ENCODE measurements at places on chromosomes 7 and 10.
A peak's percentile ranks its signal among the peaks of the same experiment; 100 is the strongest.

DNA sequence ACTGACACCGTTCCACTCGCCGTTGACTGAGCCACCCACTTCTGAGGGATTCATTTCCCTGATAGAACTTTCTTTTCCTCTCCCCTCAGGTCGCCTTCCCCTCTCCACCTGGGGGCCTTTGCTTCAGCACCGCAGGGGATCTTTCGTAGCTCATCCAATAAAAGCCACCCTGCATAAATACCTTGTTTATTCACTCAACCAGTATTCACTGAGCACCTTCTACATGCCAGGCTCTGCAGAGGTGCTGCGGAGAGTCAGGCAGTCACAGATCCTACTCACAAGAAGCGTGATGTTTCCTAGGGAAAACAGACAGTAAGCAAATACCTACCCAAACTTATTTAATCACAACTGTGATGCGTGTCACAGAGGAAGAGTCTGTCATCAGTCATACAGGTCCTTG is 127.7 kb downstream of the TEX36 start:
- DNase-seq = no peak

DNA sequence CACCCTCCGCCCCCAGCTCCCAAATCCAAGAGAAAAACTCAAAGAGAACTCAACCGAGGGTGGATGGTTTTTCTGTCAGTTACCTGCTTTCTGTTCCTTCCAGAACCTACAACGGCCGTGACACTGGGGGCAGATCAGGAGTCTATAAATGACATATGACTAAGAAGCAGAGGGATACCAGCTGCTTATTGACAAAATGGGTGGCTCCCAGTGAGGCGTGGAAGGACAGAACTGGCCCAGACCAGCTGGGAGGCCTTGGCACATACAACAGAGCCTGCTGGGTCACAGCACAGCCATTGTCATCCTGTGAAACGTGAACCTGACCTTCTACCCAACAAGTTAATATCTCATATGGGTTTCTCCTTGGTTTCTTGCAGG is 84.3 kb upstream of the ADRB1 start:
- DNase-seq = peak; percentile 60

- DNase-seq = no peak
Measured at GRCh38 chr10:131787961-131788360, 112.8 kb upstream of the PPP2R2D start.

DNA sequence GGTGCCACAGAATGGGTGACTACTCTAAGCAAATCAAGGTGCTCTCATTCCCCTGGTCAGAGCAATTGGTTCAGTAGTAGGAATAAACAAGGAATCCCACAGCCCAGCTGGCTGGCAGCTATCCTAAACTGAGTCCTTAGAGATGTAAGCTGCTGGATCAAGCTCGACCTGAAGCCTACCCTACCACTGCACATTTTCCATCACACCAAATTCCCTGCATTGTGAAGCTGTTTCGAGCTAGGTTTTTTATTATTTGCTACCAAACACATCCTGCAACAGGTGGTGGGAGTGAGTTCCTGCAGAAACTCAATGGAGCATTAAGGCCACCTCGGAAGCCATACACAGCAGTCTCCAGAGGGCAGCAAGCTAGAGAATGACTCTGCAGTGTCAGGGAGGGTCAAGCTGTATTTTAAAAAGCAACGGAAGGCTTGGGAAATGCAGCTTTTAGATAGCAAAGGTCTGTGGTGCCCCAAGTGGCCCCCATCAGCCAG is 33.7 kb upstream of the TNRC18 start:
- no peak for DNase-seq

DNA sequence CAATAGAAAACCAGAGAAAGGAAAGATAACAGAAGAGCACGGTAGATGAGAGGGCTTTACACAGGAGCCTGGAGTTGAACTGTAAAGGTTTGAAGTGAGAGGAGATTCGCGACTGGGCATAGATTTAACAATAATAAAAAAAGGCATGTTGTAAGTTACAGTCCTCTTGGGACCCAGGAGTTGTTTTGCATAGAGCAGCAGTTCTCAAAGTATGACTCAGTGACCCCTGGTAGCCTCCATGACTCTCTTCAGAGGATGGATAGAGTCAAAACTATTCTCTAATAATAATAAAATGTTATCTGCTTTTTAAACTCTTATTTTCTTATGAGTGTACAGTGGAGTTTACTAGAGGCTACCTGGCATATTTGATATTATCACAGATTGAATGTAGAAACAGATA is 262.3 kb downstream of the SORCS3 start:
- DNase-seq = no peak

- DNase-seq = no peak
Measured at GRCh38 chr10:14583252-14583651, 191.4 kb downstream of the FAM107B start.

DNA sequence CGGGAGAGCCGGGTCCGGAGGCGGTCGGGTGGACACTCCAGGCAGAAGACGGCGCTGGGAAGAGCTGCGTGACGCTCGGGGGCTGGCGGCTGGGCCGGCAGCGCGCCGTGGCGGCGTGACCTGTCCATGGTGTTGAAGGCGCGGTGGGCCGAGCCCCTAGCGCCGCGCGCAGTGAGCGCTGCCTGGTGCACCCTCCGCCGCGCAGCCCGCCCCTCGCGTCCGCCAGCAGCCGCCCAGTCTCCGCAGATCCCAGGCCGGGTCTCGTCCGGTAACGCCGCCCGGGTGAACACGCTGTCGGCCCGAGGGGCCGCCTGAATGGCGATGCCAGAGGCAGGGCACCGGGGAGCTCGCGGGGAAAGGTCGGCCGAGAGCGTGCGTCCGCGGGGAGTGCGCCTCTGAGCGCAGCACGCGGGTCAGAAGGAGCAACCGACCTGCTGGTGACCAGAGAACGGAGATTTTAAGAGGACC is 657 bp upstream of the TMEM178B start:
- peak; percentile 50 for DNase-seq

- peak; percentile 60 for DNase-seq
Measured at GRCh38 chr10:75403939-75404814, 2.6 kb upstream of the ZNF503 start.
